ENCODE measurements at places on chromosomes 3 and 15.

DNA sequence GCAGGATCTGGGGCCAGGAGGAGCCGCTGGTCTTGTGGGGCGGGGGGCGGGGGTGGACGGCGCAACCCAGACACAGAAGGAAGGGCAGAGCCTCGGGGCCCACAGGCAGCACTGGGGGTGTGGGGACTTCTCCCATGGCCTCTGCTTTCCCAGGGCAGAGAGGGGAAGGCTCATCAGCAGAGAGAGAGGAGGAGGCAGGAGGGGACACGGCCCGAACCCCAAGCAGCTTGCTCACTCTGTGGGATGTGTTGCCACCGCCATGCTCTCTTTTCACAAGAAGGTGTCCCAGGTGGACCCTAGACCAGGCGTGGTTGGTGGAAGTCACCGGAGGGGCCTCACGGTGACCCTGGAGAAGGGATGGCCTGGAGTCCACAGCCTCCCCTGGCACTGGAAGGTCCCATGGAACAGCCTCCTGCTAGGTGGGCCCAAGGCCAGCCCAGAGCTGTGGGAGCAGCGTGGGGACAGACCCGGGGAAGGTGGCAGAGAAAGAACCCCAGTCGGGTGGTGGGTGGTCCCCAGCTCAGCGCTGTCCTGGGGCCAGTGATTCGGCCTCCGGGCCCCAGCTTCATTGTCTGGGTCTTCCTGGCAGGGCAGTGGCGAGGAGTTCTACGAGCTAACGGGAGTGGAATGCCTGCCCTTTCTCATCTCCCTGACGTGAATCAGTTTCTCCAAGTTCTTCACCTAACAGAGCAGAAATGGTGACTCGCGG, 46.8 kb upstream of the PCSK6 start:
- DNase-seq = no peak

GRCh38 chr3:27888562-27888961, 166.4 kb upstream of the EOMES start:
- no peak for DNase-seq

DNA sequence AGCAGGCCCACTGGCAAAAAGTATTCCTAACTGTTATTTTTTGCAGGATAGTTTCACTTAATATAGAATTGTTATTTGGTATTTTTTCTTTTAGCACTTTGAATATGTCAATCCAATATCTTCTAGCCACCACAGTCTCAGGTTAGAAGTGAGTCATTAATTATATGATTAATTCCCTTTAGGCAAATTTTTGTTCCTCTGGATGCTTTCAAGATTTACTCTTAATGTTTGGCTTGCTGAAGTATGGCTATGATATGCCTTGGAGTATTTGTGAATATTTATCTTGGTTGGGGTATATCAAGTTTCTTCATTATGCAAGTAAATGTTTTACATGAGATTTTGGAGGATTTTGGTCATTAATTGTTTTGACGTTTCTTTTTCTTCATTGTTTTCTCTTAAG, 152.1 kb upstream of the ALCAM start:
- no peak for DNase-seq

DNA sequence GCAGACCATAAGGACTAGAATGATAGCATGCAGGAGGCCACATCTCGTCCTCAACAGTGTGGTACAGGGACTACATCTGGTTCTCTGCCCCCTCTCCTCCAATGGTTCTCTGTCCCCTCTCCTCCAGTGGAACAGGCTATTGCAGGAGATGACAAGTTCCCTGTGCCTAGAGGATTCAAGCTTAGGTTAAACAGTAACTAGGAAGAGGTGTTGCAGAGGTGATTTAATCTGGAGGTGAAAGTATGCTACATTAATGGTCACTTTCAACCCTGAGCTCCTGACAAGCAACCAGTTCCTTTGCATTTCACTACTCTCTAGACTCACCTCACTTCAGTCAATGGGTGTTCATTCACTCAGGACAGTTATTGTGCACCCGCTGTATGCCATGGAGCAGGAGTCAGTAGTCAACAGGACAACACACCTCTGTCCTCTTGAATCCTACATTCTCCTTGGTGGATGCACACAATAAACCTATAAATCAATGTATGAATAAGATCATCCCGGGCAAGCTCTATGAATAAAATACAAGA, 16.0 kb downstream of the SPATA12 start:
- no peak for DNase-seq

- no peak for DNase-seq
Observed at GRCh38 chr3:178003756-178004155, 532.5 kb upstream of the KCNMB2 start.

DNA sequence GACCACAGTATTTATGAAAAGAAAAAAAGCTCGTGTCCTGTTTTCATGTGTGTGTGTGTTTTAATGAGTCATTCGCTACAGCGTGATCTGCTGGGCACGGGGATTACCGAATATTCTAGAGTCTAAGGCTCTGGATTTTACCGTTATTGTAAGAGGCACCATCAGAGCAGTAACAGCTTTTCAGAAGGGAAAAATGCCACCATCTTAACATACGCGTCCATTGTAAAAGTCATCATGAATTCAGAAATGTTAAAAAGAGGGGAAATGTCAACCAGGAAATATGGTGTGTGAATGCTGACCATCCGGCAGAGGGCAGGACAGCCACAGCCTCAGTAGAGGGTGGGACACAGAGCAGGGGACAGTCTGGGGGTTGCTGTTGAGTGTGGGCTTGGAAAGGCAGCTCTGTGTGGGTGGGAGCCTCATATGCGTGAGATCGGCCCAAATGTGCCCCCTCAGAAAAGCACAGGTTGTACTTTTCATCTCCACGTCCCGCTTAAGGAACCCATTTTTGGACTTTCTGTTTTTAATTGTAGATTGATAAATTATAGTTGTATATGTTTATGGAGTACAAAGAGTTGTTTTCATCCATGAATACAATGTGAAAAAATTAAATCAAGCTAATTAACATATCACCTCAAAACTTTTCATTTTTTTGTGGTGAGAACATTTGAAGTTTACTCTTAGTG, 69.6 kb downstream of the ASB7 start:
- DNase-seq = no peak

GRCh38 chr3:77468626-77469020, 428.7 kb downstream of the ROBO2 start:
- DNase-seq = no peak

DNA sequence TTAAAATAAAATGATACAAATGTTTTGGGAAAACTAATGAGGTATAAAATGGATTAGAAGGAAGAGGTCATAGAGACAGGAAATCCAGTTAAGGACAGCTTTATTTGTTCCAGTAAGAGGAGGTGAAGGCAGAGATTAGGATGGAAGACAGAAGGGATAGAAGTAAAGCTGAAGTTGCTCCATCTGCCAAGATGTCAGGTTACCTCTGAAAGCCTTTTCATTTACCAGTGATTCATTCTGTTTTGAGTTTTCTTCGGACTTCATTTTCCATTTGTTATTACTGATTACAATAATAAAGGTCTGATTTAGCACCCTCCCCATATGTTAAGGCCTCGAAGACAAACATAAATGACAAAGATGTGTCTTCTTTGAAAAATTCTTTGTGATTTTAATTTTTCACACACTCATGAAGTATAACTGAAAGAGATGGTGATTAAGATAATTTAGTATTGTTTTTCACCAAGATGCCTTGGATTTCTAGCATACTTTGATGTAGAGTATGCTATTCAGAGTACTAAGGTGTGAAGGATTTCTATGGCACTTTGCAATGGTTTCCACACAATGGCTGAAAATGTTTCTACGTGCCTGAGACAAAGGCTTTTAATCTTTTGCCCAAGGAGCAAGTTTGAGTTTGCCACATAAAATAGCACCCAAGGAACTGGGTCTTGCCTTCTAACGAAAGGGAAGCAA, 75.4 kb upstream of the PLAAT1 start:
- no peak for DNase-seq

DNA sequence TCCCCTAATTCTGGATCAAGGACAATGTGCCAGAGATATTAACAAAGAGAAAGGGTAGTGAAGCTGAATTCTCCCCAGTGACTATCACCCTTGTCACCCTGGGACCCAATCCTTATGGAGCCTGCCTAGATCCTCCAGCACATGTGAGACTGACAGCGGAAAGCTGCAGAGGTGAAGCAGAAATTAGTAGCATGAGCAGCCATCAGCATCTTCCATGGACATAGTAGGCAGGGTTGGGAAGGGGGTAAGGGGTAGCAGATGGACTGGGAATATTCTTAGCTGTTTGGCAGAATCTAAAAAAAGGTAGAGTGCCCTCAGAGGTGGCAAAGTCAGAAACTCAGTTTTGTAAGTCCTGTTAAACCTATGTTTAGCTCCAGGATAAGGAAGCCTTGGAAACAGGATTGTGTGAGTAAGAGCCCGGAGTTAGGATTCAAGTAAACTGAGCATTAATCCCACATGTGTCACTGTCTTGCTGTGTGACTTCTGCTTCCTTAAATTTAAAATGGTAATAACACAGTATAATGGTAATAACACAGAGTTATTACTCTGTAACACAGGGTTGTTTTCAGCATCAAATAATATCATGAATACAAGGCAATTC, 14.5 kb downstream of the GOLIM4 start:
- DNase-seq = no peak

DNA sequence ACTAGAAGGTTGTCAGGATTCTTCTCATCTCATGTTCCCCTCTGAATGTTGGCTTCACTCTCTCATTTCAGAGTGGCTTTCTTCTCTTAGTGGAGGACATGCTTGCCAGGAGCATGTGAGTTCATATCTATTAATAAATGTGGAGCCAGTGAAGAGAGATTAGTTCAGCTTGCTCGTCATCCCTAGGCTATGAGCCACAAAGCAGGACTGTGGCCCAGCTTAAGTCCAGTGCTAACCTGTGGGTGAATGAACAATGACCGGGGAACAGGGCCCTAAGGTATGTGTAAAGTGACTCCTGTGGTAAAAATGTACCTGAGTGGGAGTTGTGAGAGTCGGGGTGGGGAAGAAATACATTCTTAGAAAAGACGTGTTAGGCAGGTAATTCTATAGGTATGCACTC, 96.9 kb upstream of the TBL1XR1 start:
- no peak for DNase-seq

DNA sequence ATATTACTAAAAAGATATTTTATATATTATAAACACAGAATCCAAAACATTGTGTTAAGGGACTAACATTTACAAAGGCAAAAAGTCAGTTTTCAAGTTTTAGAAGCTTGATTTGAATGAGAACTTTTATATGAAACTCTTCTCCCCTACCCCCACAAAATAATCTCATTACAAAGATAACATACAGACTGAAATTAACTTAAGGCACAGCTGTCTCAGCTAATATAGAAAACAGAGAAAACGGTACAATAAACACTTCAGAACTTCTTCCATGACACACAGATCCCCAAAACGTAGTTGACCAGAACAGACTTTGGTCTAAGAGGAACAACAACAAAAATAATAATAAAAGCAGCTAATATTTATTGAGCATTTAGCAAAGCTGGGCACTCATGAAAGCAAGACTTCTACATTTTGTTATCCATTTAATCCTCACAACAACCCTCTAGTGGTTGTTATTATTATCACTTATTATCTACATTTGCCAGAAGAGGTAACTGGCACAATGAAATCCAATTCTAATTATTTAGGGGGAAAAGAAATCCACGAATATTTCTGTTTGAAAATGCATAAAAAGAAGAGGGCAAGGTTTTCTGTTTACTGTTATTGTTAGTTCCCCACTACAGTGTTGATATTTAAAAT, 68.1 kb downstream of the PFN2 start:
- DNase-seq = no peak

GRCh38 chr15:39454189-39454986, 126.5 kb upstream of the THBS1 start:
- no peak for DNase-seq

DNA sequence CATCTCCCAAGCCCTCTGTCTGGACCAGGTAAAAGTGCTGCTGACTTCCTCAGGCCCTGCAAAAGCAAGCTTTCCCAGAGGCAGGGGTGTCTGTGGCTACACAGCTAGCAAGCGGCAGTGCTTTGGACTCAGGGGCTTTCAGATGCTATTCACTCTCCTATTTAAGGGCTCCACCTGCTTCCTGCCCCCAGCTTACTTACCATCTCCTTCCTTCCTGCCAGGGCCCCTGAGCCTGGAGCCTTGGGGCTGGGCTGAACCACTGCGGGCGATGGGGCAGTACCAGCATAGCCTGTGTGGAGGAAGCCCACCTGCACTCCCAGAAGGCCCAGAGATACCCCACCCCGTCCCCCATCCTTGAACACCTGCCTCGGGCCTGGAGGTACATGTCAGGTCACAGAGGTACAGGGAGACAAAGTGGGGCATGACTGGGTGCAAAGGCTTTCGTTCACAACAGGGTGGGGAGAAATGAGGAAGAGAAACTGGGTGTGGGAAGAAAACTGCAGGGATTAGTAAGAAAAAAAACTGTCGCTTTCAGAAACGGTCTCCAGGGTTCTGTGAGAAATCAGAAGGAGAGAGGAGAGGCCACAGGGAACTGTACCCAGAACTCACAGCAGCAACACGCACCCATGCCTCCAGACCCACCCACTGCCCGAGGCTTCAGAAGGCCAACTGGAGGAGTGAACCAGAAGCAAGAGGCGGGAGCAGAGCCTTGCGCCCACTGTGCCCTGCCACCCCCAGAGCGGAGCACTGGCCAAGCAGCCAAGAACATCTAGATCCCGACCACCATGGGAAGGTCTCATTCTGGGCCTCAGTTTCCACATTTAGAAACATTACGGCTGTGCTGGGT, 49.5 kb downstream of the CCDC12 start:
- peak; percentile 44 for DNase-seq

GRCh38 chr15:44535523-44536301, 1.2 kb upstream of the EIF3J start:
- peak; percentile 46 for DNase-seq

DNA sequence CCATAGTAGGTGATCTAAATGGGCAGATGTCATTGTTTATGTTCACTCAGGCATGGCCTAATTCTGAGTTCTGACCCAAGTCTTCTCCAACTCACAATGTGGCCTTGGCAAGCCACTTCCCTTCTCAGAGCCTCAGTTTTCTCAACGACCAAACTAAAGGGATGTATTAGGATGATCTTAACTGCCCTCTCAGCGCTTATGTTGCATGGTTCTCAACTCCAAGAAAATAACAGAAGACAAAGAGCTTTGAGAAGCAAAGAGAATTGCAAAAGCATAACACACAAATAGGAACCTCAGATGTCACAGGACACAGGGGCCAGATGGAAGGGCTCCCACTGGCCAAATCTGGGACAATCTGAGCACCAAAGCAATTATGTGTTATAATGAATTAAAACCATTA, 8.6 kb downstream of the RHCG start:
- DNase-seq = no peak

- no peak for DNase-seq
Observed at GRCh38 chr3:104628185-104628789, 738.4 kb upstream of the ALCAM start.

Data from activated naive CD4-positive, alpha-beta T cell treated with anti-CD3 and anti-CD28 coated beads, Interleukin-2, amount 10 ng/mL, durations not matched to agents 7 days and 5 days (primary cell).